Pericardium fibroblast (primary cell): ENCODE measurements at places on chromosomes 16 and 17. TPM values are rescaled to one million over a fixed set of nuclear protein-coding genes. Genes with fewer than 3 reads are reported as not detected.

Gene NT5M
- total RNA-seq = 2.5 and 4.8 TPM in 2 replicates

Gene CAPNS2
- total RNA-seq = not detected in 2 replicates

Gene TOM1L1
- total RNA-seq = 8.2 and 25.1 TPM in 2 replicates

Gene TMC8
- under 0.01 and 0.09 TPM in 2 replicates for total RNA-seq

Gene KRTAP4-9
- total RNA-seq = not detected in 2 replicates

Gene FOXL1
- 1.2 and 2.3 TPM in 2 replicates for total RNA-seq

Gene GRIN2C
- not detected in 2 replicates for total RNA-seq
